Cortex of kidney (tissue), 1 donor: ENCODE measurements at places on chromosomes 13 and 19.

DNA sequence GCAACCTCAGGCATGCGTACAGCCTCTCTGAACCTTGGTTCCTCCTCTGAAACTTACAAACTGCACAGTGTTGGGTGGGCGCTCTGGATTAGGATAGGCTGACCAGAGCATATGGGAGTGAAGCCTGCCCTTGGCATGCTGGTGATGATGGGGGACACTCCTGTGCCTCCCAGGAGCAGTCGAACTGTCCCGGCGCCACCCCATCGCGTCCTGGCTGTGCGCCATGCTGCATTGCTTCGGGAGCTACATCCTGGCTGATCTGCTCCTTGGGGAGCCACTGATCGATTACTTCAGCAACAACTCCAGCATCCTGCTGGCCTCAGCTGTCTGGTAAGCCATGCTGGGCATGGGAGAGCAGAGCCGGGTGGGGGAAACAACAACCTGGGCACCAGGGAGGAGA lies 18.9 kb downstream of the TMEM38A start:
- DNase-seq = no peak

DNA sequence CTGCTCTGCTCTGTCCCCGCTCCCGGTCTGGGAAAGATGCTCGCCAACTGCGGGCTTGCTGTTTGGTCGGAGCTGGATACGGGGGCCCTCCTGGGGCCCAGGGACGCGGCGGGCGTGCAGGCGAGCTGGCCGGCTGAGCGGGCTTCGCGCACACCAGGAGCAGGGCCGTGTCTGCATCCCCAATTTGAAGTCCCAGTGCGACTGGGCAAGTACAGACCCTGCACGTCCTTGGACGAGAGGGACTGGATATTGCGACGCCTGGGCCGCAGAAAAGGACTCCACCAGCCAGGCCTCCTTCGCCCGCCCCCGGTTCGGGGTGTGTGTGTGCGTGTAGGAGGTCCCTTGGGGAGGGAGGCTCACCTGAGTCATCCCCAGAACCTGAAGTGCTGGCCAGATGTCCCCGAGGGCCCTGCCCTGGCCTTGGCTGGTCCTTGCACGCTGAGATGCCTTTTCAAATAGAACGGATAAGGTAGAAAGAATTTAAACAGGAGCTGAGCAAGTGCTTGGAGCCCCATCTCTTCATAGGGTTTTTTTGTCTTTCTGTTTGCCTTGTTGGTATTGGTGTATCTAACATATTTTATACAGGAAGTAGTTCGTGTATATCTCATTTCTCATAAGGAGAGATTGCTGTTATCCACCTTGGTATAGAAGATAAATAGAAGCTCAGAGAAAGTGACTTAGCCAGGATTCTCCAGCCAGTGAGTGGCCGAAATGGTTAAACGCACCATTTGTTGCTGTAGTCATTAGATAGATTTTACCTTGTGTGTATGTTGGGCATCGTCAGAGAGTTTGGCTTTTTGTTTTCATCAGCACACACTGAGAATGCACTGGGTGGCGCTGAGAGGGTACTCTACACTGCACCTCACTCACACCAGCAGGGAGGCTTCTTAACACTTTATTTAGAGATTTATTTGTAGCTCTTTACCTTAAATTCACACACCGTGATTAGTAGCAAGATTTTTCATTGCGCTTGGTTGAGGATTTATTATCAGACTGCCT lies 1.1 kb downstream of the NAXD start:
- no peak for DNase-seq

DNA sequence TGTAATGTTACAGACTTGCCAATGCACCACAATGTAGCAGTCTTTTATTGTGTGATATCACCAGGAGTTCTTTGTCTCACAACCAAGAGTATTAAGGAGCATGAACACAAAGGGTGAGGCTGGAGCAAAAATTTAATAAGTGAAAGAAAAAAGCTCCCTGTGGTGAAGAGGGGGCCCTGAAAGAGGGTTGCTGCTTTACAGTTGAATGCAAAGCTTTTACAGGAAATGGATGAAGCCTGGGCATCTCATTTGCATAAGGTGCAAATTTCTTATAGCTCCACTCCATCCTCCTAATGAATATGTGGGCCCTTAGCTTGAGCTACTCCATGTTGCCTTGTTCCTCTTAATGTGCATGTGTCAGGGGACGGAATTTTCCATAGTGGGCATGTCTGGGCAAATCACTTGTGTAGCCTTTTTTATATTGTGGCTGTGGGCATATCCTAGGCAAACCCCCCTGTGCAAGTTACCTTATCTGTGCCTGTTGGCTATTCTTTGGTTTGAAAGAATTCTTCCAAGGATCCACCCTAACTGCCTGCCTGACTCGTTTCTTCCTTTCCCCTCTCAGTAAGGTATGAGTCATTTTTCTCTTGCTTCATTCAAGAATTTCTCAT lies 45.3 kb upstream of the TRPC4 start:
- no peak for DNase-seq

- no peak for DNase-seq
Measured at GRCh38 chr13:20923272-20923671, 20.7 kb upstream of the XPO4 start.

- DNase-seq = no peak
Measured at GRCh38 chr13:113157929-113158747, at the start of gene PROZ. Gene PROZ (plus strand): TSS chr13:113158648. CDS start chr13:113158661, 13 bp downstream.

DNA sequence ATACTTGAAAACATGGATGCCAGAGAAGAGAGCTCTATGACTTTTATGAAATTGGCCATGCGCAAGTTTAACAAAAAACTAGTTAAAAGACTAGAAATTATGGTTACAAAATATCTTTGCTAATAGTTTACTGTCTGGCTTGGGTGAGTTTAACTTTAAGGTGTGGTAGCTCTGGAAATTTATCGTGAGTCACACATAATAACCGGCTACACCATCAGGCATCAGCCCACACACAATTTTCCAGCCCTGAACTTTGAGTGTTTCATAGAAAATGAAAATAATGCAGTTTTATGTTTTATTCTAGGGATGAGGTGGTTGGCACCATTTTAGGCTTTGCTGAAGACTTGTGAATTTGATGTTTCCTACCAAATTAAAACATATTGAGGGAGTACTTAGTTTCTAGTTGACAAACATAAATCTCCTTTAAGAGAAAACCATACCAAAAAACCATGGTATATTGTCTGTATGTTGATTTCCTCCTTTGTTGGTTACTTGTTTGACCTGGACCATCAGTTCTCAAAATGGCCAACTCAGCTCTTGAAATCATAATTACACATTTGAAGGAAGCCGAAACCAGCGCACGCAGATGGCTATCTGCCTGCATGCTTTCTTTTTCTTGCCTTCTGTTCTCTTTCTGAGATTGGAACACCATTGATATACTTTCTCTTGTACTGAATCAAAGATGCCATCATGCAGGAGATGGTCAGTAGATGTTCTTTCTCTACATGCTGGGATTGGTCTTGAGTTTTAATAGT lies 125.1 kb downstream of the AKAP11 start:
- DNase-seq = no peak

DNA sequence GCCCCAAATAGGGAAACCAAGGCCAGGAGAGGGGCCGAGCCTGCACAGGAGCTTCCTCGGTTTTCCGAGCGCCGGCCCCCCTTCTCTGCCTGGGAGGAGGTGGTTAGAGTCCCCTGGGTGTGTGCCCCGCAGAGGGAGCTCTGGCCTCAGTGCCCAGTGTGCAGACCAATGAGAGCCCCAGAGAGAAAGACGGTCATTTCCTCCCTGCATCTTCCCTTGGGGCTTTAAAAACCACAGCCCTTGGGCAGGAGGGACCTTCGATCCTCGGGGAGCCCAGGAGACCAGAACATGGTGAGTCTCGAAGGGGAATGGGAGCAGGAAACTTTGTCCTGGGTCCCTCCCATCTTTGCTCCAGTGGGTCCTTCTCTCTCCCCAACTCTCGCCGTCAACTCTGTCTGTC lies at the start of gene C5AR1:
Gene C5AR1 (plus strand): TSS at position 254 of the 400 bp plus-strand sequence. CDS start 35 bp downstream, at position 289.
- DNase-seq = no peak

GRCh38 chr19:695352-695949 lies at the start of gene PRSS57:
Gene PRSS57 (minus strand): TSS chr19:695452. CDS start chr19:695430, 22 bp downstream.
- DNase-seq = no peak

GRCh38 chr13:50742353-50742752 lies 101.1 kb downstream of the DLEU7 start:
- no peak for DNase-seq

GRCh38 chr19:17240062-17240752 lies 5.5 kb downstream of the NR2F6 start:
- DNase-seq = no peak

DNA sequence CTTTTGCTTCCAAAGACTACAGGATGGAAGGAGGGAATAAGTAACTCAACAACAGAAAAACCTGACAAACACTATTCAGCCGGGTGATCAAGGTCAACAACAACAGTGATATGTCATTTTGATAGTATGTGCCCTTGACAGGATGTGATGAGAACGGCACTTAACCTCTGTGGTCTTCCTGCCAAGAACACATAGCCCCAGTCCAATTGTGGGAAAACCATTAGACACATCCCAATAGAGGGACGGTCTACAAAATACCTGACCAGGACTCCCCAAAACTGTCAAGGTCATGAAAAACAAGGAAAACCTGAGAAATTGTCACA lies 43.1 kb upstream of the AMER2 start:
- no peak for DNase-seq

GRCh38 chr19:11538232-11539036 lies at the start of gene CNN1:
Gene CNN1 (plus strand): TSS chr19:11538851. CDS start chr19:11538928, 77 bp downstream.
- no peak for DNase-seq

DNA sequence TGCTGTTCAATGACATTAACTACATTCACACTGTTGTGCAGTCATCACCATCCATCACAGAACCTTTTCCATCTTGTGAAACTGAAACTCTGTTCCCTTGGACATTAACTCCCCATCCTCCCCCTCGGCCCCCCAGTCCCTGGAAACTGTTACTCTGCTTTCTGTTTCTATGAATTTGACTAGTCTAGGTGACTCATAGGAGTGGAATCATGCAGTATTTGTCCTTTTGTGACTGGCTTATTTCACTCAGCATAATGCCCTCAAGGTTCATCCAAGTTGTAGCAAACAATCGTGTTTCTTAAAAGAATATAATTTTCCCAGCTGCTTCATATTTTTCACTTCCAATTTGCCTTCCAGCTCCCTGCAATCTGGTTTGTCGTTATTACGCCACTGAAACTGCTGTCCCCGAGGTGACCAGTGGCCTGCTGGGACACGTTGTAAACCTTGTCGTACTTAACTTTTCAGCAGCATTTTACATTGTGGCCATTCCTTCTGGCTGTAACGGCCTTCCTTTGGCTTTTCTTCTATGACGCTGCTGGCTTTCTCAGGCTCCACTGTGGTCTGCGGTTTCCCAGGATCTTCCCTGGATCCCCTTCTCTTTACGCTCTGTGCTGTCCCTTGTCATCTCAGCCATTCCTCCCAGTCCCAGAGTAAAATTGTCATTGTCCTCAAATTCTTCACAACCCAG lies 74.0 kb downstream of the DHRS12 start:
- no peak for DNase-seq

- no peak for DNase-seq
Measured at GRCh38 chr19:815775-816499, 5.8 kb downstream of the PLPPR3 start.

DNA sequence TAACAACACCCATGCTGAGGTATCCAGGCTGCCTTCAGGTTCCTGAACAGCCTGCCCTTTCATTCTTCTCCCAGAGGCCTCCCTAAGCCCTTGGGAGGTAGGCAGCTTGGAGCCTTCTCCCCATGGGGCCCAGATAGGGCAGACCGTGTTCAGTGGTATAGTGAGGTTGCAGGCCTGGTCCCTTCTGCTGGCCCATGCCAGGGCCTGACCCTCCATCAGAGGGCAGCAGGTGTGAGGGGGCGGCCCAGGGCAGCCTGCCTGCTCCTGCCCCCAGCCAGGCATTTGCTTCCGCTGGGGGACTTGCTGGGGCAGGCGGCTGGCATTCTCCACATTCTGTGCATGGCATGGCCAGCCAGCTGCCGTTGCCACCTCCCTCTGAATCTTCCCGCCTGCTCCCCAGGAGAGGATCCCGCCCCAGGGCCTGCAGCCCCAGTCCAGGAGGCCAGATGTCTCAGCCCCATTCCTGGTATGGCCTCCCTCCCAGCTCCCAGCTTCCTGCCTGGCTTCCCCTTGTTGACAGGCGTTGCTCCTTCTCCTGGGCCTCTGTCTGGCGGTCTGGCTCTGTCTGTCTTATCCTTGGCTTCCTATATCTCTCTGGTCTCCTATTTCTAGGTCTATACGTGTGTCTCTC lies 8.9 kb downstream of the CIC start:
- DNase-seq = no peak

DNA sequence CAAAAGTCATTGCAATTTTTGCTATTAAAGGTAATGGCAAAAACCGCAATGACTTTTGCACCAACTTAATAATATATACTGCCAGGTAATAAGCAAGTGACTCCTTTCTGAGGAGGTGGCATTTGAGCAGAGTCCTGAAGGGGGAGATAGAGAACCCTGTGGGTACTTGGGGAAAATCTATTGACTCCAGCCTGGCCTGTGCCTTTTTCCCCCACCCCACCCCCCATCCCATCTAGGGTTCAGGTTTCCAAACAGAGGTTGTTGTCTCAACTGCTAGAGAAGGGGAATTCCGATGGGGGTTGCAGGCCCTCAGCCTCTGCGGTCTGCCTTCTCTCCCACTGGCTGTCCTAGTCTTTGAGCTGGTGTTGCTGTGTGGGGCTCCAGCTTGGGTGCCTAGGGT lies 11.5 kb downstream of the S1PR2 start:
- no peak for DNase-seq

DNA sequence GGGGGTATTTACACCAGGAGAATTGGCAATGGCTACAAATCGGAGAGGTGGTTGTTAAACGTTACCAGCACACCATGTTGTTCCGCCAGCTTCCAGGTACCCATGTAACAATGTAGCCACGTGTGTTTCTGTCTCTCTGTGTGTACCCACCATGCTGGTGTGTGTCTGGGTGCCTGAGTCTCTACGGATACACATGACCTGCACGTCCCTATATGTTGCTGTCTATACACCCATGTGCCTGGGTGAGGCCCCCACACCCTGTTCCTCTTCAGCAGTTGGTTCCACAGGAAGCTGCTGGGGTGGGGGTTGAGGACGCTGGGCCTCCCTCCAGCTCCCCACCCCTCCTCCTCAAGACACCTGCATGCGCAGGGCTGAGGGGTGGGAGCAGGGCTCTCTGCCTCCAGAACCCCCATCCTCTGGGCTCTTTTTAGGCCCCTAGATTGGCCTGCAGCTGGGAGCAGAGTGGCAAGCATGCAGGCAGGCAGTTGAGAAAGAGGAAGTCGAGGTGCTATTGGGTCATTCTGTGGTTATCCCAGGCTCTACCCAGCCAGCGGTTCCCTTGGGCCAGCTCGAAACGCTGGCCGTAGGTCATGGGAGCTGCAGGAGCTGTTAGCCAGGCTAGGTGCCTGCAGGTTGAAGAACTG lies at the start of gene ARHGEF18:
Gene ARHGEF18 (plus strand): TSS at position 351 of the 644 bp plus-strand sequence. CDS start 13,954 bp downstream, outside the sequence.
- DNase-seq = no peak

DNA sequence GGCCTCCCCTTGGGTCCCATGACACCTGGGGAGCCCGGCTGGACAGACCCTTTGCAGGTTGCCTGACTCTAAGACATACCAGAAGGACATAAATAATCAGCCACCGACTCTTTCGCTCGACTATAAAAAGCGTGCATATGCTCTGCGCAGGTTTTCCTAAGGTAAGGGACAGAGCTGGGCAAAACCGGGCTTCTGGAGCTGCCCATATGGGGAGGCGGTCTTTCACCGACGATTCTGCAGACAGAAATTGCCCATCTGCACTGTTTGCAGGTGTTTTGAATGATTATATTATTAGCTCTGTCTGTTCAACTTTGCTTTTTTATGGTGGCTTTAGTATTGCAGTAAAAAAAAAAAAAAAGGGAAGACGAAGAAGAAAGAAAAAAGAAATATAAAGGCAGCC lies 347.2 kb downstream of the TSHZ3 start:
- DNase-seq = no peak
